HFF-Myc (cell line): ENCODE measurements at places on chromosomes 3 and 15.

- no peak for DNase-seq
Observed at GRCh38 chr3:72295276-72295961, 510.5 kb upstream of the PROK2 start.

- no peak for DNase-seq
Observed at GRCh38 chr3:16589867-16590624, 15.2 kb downstream of the DAZL start.

GRCh38 chr3:15958692-15959433 lies 161.1 kb upstream of the ANKRD28 start:
- no peak for DNase-seq

- DNase-seq = no peak
Observed at GRCh38 chr3:145383416-145383815, 777.6 kb downstream of the PLOD2 start.

- DNase-seq = no peak
Observed at GRCh38 chr15:68315495-68316031, 38.0 kb downstream of the FEM1B start.

DNA sequence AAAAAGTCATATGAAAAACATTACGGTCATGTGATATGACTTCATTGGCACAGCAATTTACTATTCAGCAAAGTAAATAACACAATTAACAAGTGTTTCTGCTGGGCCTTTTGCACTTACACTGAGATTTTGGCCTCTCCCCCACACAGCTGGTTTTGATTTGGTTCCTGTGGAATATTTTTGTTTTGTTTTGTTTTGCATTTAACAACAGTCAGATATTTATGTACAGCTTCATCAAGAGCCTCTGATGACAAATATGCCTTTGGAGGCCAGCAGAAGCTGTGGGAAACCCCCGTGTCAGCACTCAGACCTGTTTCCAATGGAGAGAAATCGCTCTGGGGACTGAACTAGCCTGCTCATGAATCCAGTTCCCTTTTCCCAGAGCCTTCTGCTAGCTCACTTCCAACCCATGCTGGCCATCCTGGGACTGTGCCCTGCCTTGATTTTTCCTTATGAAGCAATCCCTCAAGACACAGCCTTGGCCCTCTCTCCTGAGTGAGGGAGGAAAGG lies 161.9 kb downstream of the ATG7 start:
- DNase-seq = peak; percentile 70

GRCh38 chr3:56118968-56119367 lies 349.3 kb downstream of the ERC2 start:
- no peak for DNase-seq

DNA sequence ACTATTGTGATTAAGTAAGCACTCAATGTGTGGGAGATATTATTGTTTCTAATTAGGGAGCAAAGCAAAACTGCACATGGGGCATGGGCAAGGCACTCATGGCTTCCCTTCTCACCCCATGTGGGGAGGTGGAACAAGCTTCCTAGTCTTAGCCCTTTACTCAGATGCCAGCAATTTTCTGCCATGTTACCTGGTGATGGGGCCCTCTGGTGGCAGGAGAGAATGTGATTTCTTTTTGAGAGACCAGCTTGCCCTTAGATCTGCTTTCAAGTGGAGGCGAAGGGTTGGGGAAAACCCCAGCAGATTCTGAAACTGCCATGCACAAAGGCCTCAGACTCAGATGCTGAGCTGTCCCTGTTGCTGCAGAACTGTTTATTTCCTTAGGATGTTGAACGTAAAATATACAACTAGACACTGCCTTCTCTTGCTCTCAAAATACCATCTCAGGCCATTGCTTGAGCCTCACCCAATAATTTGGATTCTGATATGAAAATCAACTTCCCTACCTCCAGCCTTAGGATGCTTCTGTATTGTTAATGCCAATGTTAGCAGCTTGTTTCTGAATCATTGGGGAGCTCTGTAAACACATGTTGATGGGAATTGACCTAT lies 130.2 kb upstream of the TPRG1 start:
- DNase-seq = peak; percentile 25

DNA sequence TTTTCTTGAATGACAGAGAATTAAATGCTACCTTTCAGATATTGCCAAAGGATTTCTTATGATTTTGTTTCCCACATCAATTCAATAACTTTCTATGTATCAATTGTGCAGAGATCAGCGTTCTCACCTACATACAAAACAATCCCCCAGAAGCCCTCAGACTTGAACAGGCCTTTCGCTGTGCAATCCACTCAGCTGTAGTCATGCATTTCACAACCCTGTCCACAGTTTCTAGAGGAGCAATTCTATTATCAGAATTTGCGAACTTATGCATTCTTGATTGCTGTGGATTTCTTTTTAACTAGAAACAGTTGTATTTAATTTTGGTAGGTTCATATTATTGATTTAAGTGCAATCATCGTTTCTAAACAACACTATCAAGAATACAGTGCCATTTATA lies 13.7 kb upstream of the ALCAM start:
- no peak for DNase-seq

DNA sequence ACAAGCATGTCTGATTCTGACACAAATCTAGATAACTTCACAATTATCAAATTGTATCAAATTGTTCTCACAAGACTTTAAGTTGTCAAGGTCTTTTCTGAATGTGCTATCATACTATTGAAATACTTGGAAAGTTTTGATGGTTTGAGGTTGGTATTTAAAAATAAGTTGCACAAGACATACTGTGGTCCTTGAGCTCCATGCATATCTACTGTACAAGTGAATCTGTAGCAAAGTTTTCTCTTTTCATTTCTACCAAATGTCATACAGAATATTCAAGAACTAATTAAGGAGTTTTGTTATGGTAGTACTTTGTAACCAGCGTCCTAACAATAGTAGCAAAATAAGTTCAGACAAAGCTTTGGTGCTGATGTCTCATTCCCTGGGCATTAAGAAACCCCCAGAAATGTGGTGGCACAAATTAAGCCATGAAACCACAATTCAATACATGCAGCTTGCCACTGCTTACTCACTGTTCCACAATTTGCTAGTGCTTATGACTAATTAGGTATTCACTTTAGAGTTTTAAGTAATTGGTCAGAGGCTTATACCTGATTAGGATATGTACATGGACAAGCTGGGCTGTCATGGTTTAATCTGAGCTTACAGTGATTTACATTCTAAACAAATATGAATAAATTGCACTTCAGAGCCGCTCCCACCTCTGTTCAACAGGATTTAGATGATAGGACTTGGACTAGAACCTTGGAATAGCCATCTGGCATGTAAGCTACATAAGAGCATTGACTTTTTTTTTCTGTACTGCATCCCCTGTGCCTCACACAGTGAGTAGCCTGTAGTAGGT lies 8.8 kb downstream of the TBC1D23 start:
- DNase-seq = no peak

GRCh38 chr15:90936823-90937222 lies 1.7 kb downstream of the UNC45A start:
- no peak for DNase-seq

DNA sequence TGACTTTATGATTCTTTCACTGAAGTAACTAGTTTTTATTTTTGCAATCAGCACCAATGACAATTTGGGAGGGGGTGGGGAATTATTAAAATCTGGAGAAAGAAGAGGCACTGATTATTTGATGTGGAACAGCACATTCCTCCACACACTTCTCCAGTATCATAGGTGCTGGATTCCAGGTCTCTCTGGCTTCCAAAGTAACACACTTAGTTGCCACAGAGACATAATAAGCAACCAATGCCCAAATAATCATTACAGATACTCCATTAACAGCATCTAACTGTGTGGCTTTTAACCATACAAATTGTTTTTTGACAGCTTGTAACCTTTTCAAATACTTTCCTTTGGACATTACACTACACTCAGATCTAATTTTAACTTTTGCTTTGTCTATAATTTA lies 131.0 kb upstream of the CDIN1 start:
- no peak for DNase-seq

DNA sequence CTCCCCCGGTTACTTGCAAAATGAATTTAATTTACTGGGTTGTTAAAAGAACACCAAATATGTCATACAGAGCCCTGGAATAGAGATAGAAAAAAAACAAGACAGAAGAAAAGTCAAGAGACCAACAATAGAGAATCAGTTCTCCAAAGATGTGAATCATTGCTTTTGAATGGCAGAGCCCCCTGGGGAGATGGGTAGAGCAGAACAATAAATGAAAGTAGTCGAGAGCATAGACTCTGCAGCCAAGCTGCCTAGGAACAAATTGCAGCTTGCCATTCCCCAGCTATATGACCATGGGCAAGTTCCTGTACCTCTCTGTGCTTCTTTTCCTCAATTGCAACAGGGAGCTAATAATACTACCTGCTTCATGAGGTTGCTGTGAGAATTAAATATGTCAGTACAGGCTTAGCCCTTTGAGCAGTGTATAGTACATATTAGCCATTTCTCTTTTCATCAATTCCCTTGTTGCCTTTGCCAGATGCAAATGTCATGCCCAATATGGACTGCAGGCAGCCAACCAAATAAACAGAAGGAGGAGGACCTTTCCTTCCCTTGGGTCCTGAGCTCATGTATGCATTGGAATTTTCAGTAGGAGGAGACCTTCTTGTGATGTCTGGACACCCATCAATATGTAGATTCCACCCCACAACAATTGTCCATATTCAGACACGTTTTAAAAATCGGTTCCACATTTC lies 25.0 kb upstream of the BFSP2 start:
- DNase-seq = no peak

DNA sequence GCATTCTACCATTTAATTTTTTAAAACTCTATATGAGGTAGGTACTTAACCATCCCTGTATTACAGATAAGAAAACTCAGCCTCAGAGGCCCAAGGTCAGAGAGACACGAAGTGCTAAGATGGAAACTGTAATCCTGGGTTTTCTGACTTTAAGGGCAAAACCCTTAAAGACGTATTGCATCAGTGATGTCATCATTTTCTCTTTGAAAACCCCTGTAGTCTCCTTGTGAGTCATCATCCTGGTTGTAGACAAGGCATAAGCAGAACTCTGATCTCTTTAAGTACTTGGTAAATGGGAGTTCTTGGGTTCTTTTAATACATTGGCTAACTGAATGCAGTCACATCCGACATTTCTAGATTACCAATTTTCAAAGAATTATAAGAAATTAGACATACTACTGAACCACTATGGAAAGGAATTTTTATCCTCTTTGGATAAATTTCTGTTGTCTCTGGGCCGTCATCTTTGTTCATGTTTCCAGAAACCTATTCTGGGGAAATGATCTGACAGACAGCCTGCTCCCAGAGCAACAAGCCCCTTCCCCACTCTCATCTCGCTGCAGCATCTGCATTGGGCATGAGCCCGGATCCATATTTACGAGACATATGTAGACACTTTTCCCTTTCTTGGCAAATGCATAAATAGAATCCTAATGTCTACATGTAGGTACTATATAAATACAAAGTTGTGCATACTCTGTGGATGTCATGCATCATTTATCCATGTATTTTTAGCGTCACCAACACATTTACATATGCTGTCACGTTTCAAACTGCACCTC lies 48.7 kb upstream of the MDFIC2 start:
- DNase-seq = no peak

- no peak for DNase-seq
Observed at GRCh38 chr3:155737844-155738460, 6.9 kb downstream of the PLCH1 start.

GRCh38 chr15:39918688-39919385 lies 1.2 kb downstream of the GPR176 start:
- no peak for DNase-seq

DNA sequence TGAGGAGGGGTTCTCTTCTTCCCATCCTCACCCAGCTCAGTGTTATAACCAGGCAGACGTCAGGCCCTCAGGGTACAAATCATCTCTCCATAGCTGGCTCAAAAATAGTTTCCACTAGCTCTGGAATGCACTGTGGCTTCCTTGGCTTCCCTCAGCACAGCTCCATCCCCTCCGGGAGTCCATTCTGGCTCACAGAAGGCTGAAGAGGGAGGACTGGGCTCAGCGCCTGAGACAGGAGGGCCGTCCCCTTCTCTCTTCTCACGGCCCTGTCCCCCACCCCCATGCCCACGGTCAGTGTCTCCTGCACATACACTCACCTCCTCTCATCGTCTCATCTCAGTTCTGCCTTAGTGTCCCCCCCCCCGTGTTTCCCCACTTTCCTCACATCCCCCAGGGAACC lies 50.1 kb downstream of the UMPS start:
- DNase-seq = no peak

- no peak for DNase-seq
Observed at GRCh38 chr3:38644662-38645053, 4.8 kb downstream of the SCN5A start.

- DNase-seq = peak; percentile 10
Observed at GRCh38 chr3:37074178-37074577, 80.9 kb downstream of the MLH1 start.
